ENCODE measurements at places on chromosomes 3 and 15.
A peak's percentile ranks its signal among the peaks of the same experiment; 100 is the strongest.

DNA sequence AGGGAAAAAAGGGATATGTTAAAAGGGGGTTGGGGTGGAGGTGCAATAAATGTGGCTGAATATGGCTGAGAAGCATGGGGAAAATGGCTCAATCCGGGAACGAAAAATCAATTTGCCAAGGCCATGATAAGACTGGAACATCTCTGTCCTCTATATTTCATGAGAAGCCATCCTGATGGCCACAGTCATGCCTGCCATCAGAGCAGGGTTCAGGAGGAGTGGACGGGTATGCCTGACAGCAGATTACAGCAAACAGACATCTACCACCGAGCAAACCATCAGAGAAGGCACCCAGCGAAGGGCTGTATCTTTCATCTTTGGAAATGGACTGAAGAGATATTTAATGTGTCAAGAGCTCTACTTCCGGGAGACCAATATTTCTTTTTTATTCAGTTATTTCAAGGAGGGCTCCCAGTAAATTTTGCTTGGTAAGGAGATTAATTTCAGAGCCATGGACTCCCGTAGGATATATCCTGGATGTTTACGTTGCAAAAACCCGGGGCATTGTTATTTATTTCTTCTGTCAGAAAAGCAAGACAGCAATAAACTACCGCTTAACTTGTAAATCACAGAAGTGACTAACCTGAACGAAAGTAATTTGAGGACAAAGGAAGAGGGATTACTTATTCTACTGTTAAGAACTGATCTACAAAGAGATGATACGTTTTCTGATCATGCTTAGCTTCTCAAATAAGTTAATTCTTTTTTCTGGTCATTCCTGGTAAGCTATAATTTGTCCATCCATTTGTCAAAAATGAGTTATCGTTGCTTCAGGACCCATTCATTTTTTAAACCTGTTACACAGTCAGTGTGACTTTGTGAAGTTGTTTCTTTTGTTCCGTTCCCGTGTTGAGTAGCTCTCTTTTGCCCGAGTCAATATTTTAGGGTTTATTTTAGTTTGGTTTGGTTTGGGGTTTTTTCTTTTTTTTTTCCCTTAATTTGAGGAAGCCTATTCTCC is 80.6 kb upstream of the CHD2 start:
- no peak for DNase-seq

GRCh38 chr3:178476886-178477285 is 59.4 kb upstream of the KCNMB2 start:
- DNase-seq = no peak

DNA sequence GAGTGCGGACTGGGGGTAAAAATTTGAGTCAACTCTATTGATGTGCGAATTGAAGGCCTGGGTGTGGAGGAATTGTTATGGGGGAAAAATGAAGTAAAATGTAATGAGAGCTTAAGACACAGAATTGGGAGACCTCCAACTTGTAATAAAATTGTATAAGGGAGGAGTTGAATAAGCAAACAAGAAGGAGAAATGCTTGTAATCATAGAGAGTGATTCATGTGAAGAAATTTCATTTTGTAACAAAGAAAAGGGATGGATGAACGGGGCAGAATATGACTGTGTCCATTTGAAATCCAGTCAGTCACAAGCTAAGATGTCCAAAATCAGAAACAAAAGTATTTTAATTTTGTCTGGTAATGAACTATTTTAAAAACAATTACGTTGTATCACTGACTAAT is 552.3 kb downstream of the NAALADL2 start:
- no peak for DNase-seq

DNA sequence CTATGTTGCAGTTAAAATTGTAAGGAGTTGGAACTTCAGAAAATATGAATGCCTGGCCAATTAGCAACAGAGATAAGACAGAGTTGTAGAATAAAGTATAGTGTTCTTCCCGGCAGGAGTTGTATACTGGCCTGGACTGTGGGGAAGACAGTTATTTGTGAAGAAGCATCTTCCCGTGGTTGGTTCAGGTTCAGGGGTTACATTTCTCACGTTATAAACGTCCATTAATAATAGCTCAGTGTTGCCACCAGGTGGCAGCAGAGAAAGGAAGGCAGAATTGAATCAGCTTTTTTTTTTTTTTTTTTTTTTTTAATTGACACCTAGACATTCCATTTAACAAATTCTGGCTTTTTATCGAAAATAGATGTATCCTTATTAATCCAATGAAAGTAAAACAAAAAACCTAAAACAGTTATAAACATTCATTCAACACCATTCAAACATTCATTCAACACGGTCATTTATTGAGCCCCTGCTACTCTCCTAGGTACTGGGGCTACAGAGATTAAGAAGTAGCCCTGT is 66.4 kb upstream of the NR2E3 start:
- peak; percentile 27 for DNase-seq

GRCh38 chr15:58108117-58108516 is 30.1 kb upstream of the AQP9 start:
- no peak for DNase-seq

- no peak for DNase-seq
Measured at GRCh38 chr15:88083811-88084760, 172.5 kb downstream of the NTRK3 start.

DNA sequence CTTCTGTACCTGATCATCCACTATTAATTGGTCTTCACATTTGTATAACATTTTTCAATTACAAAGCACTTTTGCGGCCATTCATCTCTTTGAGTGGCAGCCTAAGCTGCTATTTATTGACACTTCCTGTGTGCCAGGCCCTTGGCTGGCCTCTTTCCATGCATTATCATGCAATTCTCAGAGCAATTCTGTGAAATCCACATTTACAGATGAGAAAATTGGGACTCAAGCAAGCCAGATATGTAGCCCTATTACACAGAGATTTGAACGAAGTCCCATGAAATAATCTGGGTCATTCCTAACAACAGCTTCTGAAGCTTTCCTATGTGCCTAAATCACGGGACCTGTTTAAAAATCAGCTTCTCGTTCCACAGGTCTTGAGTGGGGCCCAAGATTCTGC is 17.4 kb downstream of the SLC6A1 start:
- DNase-seq = no peak

GRCh38 chr3:177602601-177603147 is 405.4 kb upstream of the TBL1XR1 start:
- no peak for DNase-seq

DNA sequence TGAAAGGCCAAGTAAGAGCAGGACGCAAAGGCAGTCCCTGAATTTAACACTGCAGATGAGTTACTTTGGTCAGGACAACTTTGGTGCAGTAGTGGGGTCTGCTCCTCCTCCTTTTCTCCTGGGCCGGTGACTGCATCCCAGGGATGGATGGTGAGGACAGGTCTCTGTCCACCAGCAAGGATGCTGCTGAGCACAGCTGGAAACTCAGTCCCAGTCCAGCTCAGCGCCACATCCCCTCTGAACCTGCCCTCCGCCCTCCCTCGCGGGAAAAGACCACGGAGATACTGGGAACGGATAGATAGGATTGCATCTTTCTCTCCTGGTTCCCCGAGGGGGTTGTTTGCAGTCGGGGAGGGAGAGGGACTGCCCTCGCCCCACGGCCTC is 13.8 kb downstream of the GRAMD2A start:
- no peak for DNase-seq

- DNase-seq = no peak
Measured at GRCh38 chr15:27491666-27492621, 521.0 kb downstream of the GABRG3 start.

DNA sequence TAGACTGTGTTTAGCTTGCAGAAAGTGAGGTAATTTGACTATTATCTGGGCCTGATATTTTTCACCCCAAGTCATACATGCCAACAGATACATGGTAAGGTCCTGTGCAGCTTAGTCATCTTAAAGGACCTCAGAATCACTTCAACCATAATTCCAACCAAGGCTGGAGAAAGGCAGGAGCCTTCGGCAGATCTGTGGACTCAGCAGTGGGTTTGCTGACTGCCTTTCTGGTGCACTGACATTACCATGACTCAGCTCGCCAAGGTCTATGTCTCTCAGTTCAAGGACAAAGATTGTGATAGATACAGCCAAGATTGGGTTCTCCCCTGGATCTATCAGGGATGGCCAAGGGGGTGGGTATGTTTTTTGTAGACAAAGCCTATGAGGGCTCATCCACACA is 32.7 kb downstream of the LYZL4 start:
- DNase-seq = no peak

DNA sequence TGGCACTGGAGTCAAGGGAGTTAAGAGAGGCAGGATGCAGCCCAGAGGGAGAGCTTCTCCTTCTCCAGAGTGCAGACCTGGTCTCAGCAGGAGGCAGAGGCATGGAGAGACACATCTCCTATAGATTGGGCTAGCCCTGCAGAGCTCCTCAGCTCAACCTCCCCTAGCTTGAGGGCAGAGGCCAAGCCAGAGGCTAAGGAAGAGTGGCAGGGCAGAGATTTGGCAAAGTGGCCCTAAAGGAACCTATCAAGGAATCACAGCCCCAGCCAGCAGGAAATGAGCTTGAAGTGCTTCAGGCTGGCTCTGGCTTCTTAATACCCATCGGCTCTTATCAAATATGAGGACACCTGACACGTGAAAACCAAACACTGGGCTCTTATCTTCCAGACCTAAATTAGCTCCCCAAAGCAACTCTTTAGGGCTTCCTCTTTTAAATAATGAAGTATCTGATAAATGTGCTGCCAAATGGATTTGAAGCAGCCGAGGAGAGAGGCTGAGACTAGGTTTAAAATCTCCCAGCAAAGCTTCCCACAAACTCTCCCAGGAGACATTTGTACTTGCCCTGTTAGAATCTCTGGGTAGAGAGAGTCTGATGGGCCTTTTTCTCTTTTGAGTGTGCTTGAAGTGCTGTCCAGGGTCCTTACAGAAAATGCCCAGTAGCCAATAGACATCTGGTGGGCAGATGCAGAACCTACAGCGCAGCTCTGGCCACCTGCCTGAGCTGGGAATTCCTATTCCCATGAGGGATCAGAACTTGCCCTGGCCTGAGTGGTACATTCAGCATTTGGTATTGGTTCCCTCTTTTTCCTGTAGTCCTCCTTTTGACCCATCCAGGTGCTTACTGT is 271.4 kb downstream of the CLSTN2 start:
- no peak for DNase-seq

GRCh38 chr3:16069149-16069922 is 105.1 kb upstream of the GALNT15 start:
- no peak for DNase-seq

All from stimulated activated CD8-positive, alpha-beta memory T cell treated with anti-CD3 and anti-CD28 coated beads, Interleukin-15, amount 100 ng/mL, for 24 hours (primary cell).